ENCODE measurements at places on chromosomes 13 and 19.

DNA sequence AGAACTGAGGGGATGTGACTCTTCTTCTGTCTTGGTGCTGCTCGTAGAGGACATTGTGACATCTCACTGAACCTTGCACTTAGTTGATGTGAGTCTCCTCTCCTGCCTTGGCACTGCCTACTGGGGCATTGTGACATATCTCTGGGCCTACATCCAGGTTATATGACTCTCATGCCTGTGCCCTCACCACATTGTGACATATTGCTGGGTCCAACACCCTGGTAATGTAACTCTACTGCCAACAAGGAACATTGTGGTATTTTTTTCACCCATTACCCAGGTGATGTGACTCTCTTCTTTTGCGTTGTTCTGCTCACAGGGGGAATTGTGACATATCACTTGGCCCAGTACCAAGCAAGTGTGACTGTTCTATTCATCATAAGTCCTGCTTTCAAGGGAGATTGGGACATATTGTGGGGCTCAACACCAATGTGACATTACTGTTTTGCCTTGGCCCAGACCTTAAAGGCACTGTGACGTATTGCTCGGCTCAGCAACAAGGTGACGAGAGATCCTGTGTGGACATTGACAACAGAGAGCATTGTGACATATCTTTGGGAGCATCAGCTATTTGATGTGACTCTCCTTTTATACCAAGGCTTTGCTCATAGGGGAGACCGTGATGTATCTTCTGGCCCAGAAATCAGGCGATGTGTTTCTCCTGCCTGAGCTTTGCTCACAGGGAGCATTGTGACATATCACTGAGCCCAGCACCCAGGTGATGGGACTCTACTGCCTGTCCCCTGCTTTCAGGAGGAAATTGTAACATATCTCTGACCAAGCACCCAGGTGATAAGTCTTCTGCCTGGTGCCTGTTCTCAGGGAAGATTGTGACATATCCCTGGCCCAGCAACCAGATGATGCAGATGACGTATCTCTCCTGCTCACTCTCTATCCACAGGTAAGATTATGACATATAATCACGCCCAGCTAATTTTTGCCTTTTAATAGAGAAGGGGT is 12.2 kb upstream of the ZNF429 start:
- no peak for DNase-seq

DNA sequence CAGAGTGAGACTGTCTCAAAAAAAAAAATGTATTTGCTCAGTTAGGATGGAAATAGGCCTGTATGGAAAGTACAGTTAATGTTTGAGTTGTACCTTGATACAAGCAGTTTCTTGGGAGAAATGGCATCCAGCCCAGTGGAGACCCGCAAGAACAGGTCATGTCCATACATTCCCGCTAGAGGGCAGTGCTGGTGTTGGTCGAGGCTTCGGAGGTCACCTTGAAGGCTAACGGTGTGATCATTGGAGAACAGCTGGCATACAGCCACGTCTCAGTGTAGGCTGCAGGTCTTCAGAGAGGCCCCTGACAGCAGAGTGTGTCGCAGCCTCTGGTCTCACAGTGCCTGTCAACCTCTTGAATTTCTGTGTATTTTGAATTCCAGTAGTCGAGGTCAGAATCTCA is 7.5 kb downstream of the ZNF610 start:
- peak; percentile 63 for DNase-seq

- no peak for DNase-seq
These were observed 24.2 kb upstream of the C13orf46 start for GRCh38 chr13:113997845-113998751.

DNA sequence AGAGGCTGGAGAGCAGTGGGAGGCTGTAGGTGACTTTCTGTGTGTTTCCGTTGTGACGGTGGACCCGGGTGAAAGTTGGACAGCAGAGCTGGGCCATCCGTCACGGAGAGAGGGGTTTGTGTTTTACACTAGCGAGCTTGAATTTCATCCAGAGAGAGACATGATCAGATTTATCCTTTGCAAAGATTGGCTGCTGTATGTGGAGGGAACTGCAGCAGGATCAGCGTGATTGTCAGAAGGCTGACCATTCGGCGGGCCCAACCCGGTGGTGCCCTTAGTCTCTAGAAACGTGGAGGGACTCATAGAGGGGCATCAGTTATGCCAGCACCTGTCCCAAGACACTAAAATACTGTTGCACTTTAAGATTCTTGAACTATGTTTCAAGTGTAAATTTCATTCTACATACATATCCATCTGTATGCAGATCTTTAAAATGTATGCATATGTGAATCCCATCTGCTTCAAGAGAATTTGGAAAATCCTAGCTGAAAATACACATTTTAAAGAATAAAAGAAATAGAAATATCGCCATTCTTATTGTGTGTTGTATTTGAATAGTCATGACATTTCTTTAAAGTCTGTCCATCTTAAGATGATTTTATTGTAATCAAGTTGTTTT is 7.0 kb downstream of the FAM124A start:
- no peak for DNase-seq

DNA sequence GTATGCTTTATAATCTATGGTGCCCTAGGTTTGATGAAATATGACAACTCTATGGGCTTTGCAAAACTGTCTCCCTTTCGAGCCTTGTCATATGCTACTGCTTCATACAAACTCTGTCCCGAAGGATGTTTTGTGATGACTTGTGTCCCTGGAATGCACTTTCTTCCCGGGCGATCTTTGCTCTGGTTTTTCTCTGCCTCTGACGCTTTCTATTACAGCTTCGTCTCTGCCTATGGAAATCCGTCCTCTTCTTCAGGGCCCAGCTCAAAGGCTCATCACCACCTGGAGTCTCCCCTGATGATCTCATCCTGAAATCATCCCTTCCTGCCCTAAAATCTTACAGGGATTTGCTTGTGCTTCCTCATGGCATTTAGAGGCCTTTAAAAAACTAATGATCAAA is 191.5 kb upstream of the KL start:
- DNase-seq: no peak

GRCh38 chr13:74077792-74078191 is 56.4 kb downstream of the KLF12 start:
- no peak for DNase-seq

GRCh38 chr13:76758257-76758656 is 127.9 kb downstream of the KCTD12 start:
- no peak for DNase-seq

GRCh38 chr13:46521921-46522747 is 30.8 kb upstream of the LRCH1 start:
- no peak for DNase-seq

- no peak for DNase-seq
These were observed 64.5 kb upstream of the WDFY2 start for GRCh38 chr13:51519771-51520216.

DNA sequence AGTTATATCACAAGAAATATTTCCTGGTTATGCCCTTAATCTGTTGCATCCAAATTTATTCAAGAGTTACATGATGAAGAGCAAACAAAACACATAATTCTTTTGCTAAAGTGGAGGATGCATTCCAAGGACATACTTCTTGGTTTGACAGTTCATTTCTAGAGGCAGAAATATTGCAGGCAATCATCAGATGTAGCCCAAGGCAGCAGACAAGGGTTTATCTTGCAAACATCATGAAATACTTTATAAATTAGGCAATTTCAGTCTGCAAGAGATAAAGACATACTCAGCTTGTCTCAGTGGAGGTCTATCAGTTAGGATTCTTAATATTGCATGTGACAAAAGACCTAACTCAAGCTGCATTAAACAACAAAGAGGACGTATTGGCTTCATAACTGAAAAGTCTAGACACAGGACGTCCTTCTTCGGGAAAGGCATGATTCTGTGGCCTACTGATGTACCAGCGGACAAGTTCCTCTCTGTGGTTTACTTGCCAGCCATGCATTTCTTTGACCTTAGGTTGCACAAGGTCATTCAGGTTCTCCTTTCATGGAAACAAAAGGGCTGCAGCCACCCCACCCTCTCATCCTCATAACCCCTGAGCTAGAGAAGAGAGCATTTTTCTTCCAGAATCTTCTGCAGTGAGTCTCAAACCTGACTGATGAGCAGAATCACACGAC is 204.1 kb downstream of the KATNAL1 start:
- no peak for DNase-seq

DNA sequence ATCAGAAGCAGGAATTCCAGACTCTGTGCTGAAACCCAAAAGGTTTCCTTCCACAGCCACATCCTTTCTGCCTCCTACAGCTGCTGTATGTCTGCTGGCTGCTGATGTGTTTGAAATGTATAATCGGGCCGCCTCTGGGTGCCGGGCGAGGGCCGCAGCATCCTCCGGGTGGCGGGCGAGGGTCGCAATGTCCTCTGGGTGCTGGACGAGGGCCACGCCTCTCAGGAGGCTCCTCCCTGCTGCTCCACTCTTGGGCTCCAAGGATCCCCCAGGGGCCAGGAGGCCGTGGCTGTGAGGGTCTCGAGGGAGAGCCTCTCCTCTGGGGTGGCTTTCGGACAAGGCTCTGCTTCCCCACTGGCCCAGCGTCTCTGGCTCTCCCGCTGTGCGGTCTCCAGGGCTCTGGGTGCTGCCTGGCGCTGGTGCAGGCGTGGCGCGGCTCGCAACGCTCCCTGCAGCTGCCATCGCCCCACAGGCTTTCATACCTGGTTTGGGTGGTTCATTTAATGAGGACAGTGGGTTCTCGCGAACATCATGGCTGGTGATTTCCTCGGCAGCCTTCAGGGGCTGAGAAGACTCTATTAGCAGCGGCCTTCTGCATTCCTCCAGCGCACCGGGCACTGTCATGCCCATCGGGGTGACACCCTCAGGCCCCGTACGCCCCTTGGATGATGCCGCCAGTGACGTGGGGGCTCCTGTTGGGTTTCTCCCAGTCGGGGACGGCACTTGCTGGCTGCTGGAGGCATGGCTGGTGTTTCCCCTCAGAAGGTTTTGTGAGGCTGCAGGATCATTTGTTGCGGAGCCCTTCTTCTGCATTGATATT is 41.8 kb upstream of the GRTP1 start:
- no peak for DNase-seq

DNA sequence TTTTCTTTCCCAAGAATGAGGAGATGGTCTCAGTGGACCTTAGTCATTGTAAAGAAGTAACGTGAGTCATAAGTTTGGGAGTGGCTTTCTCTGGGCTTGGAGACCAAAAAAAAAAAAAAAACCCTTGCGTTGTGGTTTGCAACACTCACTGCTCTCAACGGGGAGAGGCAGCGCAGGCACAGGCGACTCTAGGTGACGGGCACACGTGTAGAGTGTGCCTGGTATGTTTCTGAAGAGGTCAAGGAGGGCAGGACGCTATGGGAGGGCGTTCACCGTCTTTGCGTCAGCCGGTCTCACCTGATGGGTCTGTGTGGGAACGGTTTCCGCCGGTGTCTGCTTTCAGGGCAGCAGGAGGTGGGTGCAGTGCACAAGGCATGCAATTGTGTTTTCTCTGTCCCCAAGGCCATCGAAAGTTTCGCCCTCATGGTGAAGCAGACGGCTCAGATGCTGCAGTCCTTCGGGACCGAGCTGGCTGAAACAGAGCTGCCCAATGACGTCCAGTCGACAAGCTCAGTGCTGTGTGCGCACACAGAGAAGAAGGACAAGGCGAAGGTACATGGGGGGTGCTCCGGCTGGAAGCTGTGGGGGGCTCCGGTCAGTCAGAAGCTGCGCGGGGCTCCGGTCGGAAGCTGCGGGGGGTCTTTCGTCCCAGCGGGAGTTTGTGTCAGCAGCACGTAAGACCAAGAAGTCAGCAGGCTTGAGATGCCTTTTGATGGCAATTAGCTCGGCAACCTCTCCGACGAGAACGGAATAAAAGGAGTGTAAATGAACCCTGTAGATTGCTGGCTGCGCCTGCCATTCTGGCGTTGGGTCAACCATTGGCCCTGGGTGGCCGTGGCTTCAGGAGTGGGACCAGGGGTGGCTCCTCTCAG is 40.8 kb upstream of the F7 start:
- DNase-seq: no peak

DNA sequence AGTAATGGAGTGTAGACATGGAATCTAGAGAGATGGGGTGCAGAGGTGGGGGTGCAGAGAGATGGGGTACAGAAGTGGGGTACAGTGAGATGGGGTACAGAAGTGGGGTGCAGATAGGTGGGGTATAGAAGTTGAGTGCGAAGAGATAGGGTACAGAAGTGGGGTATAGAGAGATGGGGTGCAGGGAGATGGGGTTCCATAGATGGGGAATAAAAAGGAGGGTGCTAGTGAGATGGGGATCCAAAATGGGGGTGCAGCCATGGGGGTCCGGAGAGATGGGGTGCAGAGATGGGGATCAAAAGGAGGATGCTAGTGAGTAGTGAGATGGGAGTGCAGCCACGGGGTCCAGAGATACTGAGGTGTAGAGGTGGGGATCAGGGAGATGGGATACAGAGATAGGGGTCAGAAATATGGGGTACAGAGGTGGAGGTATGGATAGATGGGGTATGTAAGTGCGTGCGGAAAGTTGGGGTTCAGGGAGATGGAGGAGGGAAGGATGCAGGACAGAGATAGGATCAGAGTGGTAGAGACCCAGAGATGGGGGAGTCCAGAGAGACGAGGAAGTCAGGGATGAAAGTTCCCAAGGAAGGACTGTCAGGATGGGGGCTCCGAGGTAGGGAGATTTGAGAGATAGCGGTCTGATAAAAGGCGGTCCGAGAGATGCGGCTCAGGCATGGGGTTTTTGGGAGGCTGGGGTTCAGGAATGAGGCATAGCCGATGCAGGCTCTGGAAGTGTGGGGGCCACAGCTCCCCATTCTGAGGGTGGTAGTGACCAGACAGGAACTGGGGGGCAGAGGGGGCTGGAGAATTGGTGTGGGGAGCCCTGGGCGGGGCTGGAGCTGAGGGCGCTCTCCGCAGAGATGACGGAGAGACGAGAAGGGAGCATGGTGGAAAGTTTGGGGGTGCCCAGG is 3.4 kb downstream of the PALM3 start:
- DNase-seq: no peak

DNA sequence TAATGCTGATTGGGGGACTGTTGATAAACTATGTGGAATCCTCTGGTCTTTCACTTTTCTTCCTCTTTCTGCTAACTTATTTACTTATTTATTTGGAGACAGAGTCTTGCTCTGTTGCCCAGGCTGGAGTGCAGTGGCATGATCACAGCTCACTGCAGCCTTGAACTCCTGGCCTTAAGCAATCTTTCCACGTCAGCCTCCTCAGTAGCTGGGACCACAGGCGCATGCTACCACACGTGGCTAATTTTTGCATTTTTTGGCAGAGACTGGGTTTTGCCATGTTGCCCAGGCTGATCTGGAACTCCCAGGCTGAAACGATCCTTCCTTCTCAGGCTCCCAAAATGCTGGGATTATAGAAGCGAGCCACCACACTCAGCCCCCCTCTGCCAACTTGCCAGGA is 77.5 kb downstream of the ELF1 start:
- no peak for DNase-seq

GRCh38 chr19:47794526-47794925 is 9.8 kb downstream of the TPRX1 start:
- no peak for DNase-seq
